ENCODE measurements at places on chromosomes 12 and 14. TPM values are rescaled to one million over a fixed set of nuclear protein-coding genes. Genes with fewer than 3 reads are reported as not detected.

The TAS2R43 gene
- 1.6 TPM for total RNA-seq

The SLC2A13 gene
- total RNA-seq = 4.7 TPM

The ARHGEF40 gene
- total RNA-seq = 8.3 TPM

- DNase-seq = no peak
Measured at GRCh38 chr14:30875788-30876053, 1.4 kb downstream of the COCH start.

The GALNT9 gene
- not detected for total RNA-seq

The RD3L gene
- not detected for total RNA-seq

DNA sequence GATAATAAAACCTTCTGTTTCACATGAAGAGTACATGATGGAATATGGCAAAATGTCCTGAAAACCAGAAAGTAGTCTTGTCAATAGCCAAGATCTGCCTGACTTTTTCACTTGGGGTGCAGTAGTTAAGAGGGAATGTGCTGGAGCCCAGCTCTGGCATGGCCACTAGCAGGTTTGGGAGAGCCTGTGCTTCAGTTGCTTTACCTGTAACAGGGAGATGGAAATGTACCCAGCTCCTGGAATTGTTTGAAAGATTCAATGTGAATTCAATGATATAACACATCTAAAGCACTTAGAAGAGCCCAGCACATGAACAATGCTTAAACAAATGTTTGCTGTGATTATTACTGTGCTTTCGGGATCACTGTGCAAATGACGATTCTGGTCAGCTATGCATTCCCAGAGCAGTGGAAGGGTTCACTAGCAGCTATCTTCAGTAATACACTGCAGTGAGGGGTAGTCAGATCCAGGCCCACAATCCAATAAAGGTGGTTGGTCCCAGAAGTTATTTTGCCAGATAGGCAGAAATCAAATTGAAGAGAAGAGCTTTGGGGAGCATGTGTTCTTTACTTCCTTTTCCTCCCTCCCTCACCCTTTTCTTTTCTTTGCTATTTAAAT is 224.9 kb downstream of the APAF1 start:
- DNase-seq = no peak

DNA sequence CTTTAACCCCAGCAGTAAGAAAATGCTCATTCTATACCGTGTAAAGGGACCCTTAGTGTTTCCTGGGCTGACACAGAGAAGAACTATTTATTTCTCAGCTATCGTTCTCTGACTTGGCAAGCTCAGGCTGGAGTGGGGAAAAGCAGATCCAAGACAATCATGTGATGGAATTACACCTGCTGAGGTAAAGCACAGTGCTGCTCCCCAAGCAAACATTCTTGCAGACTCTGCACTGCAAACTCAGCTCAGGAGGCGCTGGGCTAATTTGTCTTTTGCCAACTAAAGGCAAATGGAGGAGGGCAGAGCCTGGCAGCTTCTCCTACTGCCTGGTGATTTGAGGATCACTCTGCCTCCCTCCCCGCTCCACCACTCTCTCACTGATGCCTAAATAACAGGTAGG is 57.8 kb upstream of the FUT8 start:
- DNase-seq = no peak

DNA sequence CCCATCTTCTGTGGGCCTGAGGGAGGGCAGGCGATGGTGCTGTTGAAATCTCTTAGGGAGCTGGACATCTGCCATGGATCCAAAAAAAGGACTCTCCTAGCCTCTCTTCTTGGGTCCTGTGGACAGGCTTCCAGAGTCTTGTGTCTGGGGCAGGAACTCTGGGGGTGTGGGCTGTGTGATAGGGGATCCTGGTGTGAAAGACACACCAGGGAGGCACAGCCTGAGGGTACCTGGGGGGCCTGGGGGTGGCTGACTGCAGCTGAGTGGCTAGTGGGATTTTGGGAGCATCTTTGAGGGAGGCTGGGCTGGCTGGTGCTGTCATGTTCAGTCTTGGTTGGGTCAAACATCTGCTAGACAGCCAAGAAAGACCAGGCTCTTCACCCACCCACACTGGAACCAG is 1.8 kb upstream of the KRT83 start:
- no peak for DNase-seq

The GALNT8 gene
- 0.13 TPM for total RNA-seq

The DCP1B gene
- 4.3 TPM for total RNA-seq

DNA sequence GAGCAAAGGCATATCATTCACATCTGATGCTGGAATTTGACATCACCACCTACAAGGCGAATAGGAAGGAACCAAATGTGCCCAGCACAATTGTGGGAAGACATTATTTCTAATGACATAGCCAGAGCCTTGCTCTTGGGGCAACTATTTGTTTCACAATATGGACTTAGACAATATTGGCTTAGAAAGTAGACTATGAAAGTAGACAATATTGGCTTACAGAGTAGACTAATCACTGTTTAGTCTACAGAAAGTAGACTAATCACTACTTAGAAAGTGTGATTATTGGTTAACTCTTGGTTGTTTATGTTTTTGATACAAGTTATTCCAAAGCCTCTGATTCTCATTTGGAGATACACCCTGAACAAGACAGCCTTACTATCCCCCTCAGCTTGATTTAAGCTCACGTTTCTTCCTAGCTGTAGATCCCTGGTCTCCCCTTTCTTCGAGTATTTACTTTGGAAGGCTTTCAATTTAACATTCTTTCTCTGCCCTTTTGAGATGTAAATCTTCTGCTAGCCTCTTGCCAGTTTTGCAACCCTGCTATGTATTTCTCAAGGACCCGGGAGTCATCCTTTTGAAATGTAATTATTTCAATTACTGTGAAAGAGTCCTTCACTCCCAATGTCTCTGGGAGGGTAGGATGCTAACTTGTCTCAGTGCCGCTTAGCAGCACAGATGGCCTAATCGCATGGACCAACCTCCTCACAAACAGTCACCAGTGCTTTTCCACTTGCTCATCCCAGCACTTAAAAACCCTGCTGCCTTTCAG is 843.2 kb downstream of the GALC start:
- no peak for DNase-seq

- no peak for DNase-seq
Measured at GRCh38 chr12:84069699-84070098, 842.9 kb downstream of the SLC6A15 start.

DNA sequence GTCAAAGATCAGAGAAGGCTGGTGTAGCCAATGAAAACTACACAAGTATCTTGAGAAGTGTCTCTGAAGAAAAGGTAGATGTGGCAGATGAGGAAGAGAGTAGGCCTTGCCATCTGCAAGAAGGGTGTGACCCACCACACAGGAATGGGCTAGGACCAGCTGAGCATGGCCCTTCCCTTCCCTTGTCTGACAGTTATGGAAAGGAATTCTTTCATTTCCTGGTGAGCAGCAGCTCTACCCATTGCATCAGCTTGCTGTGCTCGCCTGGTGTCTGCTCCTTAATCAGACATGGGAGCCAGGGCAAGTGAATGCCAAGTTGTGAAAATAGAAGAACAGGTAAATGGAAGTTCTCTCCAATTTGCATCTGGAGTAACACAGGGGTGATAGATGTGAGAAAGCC is 145.2 kb upstream of the KRR1 start:
- DNase-seq = peak; percentile 7

The KRT83 gene
- not detected for total RNA-seq

DNA sequence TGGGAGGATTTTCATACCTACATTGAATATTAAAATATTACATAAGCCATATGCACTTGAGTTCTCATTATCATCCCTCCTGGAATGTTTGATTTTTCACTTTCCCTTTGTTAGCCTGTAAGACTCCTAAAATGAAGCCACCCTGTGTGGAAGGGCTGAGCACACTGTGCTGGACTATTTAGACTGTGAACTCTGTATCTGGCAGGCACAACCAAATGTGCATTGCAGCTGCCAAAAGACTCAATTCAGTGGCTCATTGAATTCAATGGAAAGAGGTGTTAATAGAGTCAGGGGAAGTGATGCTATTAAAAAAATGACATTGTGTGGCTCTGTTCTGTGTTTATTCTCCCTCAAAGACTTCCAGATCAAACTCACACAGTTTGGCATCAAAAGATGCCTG is 111.1 kb downstream of the SMOC1 start:
- DNase-seq = no peak

- no peak for DNase-seq
Measured at GRCh38 chr14:65084554-65085505, 17.5 kb downstream of the MAX start.

DNA sequence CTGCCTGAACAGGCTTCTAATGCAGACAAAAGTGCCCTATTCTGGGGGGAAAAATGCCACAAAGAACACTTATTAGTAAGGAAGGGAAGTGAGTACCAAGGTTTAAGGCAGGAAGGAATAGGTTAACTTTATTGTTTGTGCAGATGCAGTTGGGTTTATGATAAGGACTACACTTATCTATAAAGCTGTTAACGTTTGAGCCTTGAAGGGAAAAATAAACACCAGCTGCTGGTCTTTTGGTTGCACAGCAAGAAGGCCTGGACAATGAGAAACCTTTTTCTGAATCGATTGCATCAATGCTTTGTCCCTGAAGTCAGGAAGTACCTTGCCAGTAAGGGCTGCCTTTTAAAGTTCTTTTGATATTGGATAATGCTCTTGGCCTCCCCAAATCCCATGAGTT is 407.8 kb downstream of the ATP23 start:
- peak; percentile 32 for DNase-seq

DNA sequence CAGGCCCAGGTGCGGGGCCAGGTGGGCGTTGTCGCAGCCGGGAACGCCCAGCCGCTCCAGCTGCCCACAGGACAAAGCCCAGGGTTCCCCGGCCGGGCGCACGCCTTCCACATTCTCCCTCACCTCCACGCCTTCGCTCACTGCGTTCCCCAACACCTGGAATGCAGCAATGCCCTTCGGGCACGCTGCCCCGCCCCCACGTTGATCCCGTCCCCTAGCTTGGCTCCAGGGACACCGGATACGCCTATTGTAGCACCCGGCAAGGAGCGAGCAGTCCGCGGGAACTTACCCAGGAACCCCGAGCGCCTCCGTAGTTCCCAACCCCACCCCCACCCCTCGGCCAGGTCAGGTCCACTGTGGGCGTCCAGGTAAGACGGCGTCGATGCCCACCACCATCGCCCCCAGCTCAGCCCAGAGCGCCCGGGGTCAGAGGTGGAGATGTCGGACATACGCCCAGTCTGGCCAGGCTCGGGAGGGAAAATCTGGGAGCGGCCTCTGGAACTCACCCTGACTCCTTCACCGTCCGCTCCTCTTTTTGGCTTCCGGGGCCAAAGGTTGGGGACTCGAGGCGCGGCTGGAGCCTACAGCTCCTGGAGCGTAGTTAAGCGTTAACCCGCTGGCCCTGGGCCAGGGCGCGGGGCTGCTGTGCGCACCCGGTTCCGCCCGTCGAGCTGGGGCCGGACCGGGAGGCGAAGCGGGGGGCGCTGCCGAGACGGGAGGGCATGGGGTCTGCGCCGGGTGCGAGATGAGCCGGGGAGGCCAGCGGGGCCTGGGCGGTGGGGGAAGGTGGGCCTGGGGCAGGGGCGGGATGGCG is 594 bp upstream of the CEP170B start:
- DNase-seq = no peak

- no peak for DNase-seq
Measured at GRCh38 chr14:59377991-59378601, 87.1 kb downstream of the GPR135 start.

GRCh38 chr12:71954861-71955260 is 16.2 kb downstream of the TPH2 start:
- DNase-seq = no peak

DNA sequence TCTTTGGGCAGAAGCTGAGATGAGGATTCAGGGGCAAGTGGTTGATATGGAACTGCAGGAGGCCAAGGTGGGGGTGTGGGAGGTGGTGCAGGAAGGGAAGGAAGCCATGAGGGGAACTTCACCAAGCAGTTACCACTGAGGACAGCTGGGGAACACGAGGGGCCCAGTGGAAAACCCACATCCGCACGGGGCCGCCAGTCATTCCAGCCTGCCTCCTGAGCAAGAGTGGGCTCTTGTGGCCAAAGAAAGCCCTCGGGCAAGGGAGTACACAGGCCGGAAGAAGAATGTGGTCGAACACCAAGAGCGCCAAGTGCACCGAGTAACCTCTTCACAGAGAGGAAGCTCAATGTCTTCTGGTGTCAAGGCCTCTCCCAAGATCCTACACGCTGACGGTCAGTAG is 252.2 kb upstream of the FOXN3 start:
- no peak for DNase-seq

GRCh38 chr12:124406043-124406442 is 111.2 kb downstream of the RFLNA start:
- no peak for DNase-seq

The ERBB3 gene
- total RNA-seq = 0.25 TPM

DNA sequence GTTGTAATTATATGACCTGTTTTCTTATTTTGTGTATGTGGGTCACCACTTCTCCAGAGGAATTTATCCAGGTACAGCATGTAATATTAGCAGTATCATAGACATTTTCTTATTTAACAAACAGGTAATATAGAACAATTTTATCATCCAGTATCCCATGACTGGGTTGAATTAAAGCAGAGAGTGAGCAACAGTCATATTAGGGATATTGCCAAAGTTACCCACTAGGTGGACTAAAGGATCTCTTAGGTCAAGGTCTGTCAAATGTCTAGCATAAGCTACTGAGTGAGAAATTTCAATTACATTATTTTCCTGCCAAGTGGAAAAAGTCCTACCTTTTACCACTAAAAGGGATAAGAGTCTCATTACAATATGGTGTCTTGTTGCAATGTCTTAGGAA is 62.1 kb upstream of the TRIM9 start:
- peak; percentile 30 for DNase-seq

The SYNE2 gene
- total RNA-seq = 67.0 TPM

DNA sequence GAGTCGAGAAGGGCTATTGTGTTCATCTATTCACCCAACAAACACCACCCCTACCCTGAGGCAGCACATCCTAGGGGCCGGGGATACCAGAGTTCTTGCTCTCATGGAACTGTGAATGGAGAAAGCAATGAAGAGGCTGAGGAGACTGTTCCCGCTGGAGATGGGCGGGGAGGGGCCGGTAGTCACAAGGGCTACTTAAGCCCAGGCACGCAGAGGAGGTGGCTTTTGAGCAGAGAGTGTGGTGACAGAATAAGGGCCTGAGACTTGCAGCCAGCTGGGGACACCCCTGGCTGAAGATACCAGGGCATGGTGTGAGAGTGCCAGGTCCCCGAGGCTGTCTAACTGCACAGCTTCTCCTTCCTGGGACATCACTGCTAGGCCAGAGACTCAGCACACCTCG is 114.1 kb upstream of the EVL start:
- DNase-seq = no peak

GRCh38 chr12:26488351-26488750 is 293.0 kb downstream of the SSPN start:
- no peak for DNase-seq

- no peak for DNase-seq
Measured at GRCh38 chr14:70005281-70005805, 126.1 kb downstream of the SMOC1 start.

- DNase-seq = no peak
Measured at GRCh38 chr12:119693511-119693910, 25.6 kb downstream of the PRKAB1 start.

DNA sequence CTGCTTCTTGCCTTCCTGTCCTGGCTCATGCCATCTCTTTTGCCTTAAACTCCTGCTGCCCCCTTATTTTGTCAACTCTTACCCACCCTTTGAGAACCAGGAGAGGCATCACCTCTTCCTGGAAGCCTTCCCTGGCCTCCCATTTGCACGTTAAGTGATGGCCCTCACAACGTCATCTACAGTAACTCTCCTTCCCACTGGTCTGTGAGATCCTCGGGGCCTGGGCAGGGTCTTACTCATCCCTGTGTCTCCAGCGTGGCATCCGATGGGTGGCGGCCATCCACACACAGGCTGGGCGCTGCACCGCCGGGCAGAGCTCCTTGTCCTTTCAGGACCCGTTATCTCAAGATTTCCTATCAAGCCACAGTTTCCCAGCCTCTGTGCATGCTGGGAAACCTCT is 16.8 kb upstream of the CACNA2D4 start:
- no peak for DNase-seq
